Activated naive CD4-positive, alpha-beta T cell (primary cell): ENCODE measurements at places on chromosomes 16 and 17.

DNA sequence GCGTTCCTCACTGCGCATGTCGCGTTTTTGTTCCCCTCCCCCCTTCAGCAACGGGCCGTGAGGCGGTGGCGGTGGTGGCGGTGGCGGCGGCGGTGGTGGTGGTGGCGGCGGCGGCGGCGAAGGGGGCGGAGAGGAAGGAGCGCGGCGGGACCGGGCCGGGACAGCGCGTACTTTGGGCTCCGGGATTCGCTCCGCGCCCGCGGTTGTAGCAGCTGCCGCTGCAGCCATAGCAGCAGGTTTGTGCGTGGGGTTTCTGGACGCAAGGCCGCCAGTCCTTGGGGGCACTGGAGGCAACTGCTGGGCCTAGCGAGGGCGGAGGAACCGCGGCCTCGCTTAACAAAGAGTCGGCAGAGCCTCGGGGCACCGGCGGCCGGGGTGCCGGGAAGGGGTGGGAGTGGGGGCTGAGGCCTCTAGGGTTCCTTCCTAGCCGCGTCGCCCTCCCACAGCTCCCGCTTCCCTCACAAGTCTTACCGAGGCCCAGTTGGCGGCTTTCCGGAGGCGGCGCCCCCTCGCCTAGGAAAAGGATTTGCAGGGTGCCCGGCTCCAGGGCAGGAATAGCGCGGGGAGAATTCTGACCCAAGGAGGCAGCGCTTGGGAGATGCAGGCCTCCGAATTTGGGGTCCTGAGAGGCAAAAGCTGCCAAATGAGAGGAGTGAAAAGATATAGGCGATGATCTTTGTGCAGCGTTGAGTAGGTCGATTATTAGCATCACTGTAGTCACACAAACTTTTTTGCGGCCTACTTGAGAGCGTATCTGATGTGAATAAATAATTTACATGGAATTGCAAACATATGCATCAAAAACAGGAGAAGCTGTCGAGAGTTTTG is at the start of gene DDX42:
Gene DDX42 (plus strand): TSS at position 30 of the 828 bp plus-strand sequence. CDS start 12,880 bp downstream, outside the sequence.
- DNase-seq = peak; percentile 85

GRCh38 chr16:22071331-22071910 is 20.9 kb upstream of the VWA3A start:
- DNase-seq = no peak

- no peak for DNase-seq
Observed at GRCh38 chr16:30556125-30556473, 2.1 kb downstream of the ZNF764 start.

GRCh38 chr17:66330646-66331037 is 28.2 kb downstream of the PRKCA start:
- DNase-seq = no peak

DNA sequence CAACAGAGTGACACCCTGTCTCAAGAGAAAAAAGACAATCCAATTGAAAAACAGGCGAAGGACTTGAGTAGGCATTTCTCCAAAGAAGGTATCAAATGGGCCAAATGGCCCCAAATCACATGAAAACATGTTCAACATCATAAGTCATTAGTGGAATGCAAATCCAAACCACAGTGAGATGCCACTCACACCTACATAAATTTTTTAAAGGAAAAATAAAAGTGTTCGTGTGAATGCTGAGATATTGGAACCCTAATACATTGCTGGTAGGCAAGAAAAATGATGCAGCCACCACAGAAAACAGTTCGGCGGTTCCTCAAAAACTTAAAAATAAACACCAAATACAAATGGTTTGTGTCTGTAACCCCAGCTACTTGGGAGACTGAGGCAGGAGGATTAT is 45.2 kb downstream of the PIGL start:
- DNase-seq = no peak

GRCh38 chr16:23110257-23110899 is 38.9 kb downstream of the USP31 start:
- no peak for DNase-seq

DNA sequence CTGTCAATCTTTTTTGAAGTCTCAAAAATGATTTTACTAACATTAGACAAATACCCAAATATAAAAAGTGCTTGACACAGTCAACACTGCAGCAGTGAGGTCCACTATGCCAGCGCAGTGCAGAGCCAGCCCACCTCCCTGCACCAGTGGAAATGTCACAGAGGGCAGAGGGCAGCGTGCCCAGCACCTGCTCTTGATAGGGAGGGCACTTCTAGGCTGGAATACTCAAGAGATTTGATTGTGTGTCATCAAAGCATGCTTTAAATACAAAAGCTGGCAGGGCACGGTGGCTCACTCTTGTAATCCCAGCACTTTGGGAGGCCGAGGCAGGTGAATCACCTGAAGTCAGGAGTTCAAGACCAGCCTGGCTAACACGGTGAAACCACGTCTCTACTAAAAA is 136.0 kb downstream of the ANKRD11 start:
- DNase-seq = no peak

DNA sequence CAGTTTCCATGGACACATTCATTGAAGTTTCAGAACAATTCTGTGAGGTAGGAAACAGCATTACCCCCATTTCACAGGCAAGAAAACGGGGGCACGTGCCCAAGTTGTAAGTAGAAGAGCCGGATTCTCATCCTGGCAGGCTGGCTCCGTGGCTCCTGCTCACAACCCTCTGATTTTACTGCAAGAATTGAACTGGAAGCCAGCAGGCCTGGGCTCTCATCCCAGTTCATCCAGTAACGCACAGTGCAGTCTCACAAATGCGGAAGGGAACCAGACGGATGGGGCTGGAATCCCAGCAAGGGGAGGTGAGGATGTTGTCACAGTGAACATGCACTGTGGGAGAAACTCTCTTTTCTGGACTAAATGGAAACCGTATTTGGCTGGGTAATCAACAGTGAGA is 40.7 kb upstream of the DOC2B start:
- DNase-seq = no peak

DNA sequence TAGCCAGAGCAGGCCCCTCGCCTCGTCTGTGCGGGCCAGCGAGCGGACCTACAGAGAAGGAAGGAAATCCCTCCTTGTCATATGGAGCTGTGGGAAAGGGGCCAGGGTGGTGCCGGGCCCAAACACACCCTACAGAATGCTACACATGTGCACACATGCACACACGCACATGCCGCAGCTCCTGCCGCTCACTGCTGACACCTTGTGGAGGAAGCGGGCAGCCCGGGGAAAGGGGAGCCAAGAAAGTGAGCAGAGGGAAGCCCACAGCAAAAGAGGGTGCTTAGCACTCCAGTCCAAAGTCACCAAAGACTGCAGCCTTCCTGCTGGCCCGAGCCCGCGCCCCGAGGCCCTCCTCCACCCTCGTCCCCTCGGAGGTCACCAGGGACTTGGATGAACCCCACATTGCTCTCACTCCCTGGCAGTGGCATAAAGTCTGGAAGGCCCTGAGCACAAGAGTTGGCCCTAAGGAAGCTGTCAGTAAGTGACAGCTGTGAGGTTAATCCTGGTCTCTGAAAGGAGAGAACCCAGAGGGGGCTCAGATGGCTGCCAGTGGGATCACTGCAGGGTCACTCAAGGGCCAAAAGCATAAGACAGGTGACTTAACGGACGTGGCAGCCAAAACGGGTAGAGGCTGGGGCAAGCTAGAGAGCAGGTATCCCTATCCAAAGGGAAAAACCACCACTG is 68.2 kb downstream of the MYO18A start:
- peak; percentile 57 for DNase-seq

DNA sequence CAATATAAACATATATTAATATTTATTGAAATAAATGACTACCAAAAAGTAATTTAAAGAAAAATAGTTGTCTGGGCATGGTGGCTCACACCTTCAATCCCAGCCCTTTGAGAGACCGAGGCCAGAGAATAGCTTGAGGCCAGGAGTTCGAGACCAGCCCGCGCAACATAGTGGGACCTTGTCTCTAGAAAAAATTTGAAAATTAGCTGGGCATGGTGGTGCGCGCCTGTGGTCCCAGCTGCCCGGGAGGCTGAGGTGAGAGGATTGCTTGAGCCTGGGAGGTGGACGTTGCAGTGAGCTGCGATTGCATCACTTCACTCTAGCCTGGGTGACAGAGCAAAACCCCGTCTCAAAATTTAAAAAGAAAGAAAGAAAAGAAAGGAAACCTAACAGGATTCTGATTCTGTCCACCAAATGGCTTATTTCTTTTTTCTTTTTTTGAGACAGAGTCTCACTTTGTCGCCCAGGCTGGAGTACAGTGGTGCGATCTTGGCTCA is 3.4 kb upstream of the BPTF start:
- DNase-seq = no peak

DNA sequence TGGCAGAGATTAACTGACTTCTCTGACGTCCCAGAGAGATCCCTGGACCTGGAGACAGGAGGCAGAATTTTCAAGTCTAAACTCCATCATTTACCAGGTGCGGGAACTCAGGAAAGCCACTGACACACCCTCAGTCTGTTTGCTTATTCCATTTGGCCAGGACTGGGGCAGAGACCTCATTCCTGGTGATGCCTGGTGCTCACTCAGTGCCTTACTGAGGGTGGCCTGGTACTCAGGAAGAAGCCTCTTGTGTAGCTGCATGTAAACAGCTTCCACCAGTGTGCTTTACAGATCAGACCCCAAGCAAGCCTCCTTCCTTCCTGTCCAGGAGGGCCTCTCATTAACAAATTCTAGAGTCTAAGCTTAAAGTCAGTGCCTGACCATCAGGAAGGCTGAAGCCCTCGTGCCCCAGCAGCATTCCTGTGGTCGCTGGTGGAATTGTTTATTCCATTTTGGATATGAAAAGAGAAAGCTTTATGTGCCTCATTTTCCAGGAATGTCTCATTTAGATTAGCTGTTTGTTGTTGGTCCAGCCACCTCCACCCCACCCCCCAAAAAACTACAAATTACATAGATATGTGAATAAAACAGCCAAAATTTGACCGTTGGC is 236.1 kb upstream of the CDH5 start:
- DNase-seq = no peak

- no peak for DNase-seq
Observed at GRCh38 chr16:8583199-8583598, 7.1 kb downstream of the TMEM114 start.

DNA sequence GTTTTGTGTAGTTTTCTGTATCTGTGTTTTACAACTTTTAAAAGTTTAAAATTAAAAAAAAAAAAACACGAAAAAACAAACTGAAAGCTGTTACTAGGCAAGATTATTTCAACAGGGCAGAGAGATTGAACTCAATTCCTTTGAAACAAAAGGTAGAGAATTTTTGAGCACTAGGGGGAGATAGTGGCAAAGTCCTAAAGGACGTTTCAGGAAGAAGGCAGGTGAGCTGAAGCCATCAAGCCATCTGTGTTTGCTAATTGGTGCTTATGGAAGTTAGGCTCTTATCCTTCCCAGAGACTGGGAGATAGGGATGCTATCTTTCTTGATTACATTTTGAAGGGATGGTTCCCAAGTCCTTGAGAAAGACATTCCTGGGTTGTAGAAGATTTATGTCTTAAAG is 70.6 kb upstream of the CLEC3A start:
- DNase-seq = no peak

DNA sequence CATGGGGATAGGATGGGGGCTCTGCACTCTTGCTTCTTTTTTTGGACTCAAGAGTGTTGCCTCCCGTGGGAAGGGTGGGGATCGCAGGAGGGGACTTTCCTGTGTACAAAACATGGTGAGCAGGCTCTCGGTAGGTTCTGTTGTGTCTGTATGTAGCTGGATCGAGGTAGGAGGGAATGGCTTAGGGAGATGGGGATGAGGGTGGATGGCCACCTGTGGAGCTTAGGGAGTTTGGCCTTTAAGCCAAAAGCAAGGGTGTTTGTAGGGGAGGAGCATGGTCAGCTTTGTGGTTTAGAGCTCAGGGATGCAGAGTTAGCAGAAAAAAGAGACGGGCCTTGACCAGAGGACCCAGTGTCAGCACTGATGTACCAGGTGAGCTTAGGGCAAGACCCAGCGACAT is 11.0 kb upstream of the EDC4 start:
- no peak for DNase-seq

DNA sequence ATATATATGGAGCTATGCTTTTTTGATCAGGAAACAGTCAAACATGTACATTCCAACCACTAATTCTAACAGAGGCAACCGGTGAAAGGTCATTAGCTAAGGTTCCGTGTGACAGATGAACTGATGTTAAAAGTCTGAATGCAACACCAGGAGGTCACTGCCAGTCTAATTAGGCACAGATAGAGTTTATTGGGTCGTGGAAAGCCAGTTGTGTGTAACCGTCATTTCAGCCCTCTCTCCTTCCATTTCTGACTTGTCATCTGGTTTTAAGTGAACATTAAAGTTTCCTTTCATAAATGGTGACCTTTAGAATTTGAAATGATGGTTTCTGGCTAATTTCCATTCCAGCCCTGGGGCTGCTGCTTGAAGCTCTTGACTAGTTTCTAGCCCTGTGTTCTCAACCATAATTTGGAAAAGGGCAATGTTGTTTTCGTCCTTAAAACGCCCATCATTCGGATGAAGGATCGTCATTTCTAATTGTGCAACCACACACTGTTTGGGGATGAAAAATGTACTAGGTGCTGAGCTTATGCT is 23.9 kb downstream of the CACNG3 start:
- DNase-seq = no peak

DNA sequence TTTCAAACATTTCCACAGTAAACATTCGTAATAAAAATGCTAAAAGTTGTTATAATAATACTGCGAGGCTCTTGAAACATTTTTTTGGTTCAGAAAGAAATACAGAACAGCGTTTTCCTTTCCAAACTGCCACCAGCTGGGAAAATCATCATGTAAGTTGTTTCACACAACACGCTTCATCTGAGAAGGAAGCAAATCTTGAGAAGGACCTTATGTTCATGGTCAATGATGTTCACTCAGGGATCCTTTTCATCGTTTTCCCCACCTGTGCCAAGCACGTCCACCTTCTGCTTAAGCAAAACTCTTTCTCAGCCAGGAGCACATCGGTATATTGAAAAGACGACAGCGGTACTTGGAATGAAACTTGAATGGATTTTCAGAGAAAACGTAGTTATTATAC is 274.5 kb upstream of the ELAC2 start:
- no peak for DNase-seq
